ENCODE measurements at places on chromosomes 11 and 22.

- no peak for DNase-seq
Observed at GRCh38 chr11:111663820-111664219, 61.6 kb downstream of the SIK2 start.

- DNase-seq, result no peak
Observed at GRCh38 chr11:130625578-130626306, 177.3 kb downstream of the ADAMTS15 start.

GRCh38 chr22:33579448-33580093 is 340.7 kb downstream of the LARGE1 start:
- DNase-seq, result peak; percentile 28

GRCh38 chr11:454801-455565 is 4.9 kb downstream of the PTDSS2 start:
- no peak for DNase-seq

Data from CD4-positive, alpha-beta T cell treated with Interleukin-2 at 100 ng/mL for 4 hours (primary cell).